ENCODE measurements at places on chromosomes 3 and 15.

DNA sequence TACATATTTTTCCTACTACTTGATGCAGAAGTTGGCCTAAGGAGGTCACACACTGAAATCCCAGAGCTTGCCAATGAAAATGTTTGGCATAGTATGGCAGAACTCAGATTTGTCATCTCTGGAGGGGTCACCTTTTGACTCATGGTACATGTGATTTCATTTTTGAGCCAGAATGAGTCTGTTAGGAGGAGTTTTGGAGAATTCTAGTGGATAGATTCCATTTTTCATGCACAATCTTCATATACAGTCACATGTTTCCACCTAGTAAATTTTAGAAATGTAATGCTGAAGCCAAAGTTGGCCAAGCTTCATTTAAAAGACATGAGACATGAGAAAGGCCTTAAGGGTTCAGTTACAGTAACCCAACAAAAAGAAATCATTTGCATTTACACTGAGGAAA is 97.8 kb upstream of the IGSF10 start:
- no peak for DNase-seq

DNA sequence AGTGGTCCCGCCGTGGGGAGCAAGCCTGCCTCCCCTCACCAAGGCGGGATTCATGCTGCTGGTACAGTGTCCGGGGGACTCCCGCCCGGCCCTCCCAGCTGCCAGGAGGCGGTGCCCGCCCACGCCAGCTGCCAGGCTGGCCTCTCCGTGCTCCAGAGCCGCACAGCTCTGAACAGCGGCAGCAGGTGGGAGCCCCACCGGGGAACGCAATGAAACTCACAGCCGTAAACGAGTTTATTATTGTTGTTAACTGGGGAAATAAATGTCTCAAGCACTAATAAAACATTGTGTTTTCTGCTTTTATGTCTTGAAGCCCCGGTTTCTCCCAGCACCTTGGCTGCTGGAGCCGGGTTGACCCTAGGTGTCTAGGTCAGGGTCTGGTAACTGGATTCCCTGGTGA is 317.7 kb upstream of the TLE3 start:
- no peak for DNase-seq

DNA sequence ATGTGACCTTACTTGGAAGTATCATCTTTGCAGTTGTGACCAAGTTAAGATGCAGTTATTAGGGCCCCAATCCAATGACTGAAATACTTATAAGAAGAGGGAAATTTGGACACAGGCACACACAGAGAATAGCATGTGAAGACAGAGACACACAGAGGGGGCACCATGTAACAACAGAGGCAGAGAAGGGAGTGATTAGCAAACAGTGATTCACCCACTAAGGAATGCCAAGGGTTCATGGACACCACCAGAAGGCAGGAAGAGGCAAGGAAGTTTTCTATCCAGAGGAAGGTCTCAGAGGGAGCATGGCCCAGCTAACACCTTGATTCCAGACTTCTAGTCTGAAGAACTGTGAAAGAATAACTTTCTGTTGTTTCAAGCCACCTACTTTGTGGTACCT is 25.0 kb downstream of the SIDT1 start:
- no peak for DNase-seq

GRCh38 chr3:36312351-36312750 is 68.0 kb upstream of the STAC start:
- no peak for DNase-seq

GRCh38 chr15:28107111-28107903 is 8.2 kb upstream of the OCA2 start:
- DNase-seq: peak; percentile 45

DNA sequence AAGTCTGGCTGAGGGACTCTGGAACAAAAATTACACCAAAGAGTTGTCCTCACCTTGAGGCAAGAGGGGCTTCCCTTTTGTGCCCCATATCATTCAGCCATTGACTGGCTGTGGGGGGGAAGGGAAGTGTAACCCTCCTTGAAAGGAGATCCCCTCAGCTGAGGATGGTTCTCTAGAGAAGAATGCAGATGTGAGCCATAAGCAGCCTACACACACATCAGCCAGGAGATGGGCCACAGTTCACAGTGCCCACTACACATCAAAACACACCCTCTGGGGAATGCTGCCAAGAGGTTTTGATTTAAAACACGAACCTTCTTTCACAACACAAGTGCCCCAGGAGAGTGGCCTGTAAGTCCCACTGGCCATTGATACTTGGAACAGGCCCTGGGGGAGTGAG is 231.2 kb upstream of the CTDSPL start:
- DNase-seq: no peak

GRCh38 chr15:40770147-40770721 is 454 bp downstream of the C15orf62 start:
- no peak for DNase-seq

DNA sequence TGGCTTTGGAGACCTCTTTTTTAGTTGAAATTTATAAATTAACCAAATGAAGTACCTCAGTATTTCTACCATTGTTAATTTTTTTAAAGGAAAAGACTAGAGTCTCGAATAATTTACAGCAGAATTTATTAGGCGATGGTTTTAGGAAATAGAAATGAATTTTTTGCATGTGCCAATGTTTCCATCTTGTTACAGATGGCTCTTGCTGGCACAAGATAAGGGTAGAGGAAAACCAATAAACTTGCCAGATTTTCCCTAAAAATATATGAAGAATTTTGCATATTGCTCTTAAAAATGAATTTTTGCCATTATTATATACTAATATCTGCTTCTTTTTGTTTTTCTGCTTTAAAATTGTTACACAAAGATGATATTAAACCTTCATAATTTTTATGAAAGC is 380.7 kb downstream of the NLGN1 start:
- DNase-seq: peak; percentile 94

DNA sequence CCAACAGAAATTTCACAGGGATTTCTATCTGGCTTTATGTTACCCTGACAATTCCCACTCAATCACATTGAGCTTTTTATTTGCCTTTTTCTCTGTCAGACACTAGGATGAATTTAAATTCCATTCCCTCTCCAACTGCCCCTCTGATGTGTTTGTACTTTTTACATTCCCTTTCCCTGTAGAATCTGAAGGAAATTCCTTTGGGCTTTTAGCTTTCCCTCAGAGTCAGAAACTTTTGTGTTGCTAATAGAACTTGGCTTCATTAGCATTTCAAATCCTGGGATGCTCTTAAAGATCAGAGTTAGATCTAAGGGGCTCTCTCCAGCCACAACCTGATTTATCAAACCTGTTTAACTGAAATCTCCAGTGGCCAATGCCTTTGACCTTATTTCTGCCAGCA is 7.9 kb upstream of the RARB start:
- no peak for DNase-seq

- DNase-seq: no peak
Observed at GRCh38 chr15:39327005-39327730, 253.7 kb upstream of the THBS1 start.

DNA sequence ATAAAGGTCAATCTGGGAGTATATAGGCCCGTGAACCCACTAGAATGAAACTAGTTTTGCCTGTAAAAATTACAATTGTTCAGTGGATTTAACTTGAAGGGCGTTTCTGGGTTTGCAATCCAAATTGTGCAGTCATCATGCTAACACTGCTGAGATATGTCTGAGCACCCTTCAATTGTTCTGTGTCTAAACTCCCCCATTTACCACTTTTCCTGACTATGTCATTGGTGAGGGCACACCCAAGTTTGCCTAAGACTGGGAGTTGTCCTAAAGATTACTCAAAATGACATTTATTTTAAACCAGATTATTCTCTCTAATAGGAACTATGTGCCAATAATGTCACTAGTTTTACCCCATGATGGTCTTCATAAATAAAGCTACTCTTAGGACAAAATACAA is 54.6 kb downstream of the EMC4 start:
- no peak for DNase-seq

GRCh38 chr3:179949412-179949811 is 87.3 kb downstream of the PEX5L start:
- DNase-seq: no peak

DNA sequence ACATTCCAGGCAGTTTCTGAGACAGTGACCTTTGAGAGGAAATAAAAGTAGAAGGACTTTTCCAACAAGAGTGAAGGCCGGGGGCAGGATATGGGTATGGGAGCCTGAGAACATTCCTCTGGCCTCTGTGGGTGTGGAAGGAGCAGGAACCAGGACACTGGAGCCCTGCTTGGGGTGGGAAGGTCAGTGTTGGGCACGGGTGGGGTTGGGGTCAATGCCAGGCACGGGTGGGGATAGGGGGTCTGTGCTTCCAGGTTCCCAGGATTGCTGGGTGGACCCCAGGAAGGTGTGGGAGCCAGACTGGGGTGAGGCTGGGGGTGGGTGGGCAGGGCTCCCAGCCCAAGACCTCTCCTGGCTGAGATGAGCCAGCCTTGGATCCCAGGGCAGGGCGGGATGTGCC is 163.5 kb downstream of the NSMCE3 start:
- DNase-seq: no peak

- no peak for DNase-seq
Observed at GRCh38 chr3:23341147-23341838, 138.2 kb downstream of the UBE2E2 start.

- peak; percentile 13 for DNase-seq
Observed at GRCh38 chr15:39887832-39888231, 32.2 kb downstream of the GPR176 start.

- DNase-seq: no peak
Observed at GRCh38 chr3:158773845-158774830, 27.7 kb upstream of the MFSD1 start.

DNA sequence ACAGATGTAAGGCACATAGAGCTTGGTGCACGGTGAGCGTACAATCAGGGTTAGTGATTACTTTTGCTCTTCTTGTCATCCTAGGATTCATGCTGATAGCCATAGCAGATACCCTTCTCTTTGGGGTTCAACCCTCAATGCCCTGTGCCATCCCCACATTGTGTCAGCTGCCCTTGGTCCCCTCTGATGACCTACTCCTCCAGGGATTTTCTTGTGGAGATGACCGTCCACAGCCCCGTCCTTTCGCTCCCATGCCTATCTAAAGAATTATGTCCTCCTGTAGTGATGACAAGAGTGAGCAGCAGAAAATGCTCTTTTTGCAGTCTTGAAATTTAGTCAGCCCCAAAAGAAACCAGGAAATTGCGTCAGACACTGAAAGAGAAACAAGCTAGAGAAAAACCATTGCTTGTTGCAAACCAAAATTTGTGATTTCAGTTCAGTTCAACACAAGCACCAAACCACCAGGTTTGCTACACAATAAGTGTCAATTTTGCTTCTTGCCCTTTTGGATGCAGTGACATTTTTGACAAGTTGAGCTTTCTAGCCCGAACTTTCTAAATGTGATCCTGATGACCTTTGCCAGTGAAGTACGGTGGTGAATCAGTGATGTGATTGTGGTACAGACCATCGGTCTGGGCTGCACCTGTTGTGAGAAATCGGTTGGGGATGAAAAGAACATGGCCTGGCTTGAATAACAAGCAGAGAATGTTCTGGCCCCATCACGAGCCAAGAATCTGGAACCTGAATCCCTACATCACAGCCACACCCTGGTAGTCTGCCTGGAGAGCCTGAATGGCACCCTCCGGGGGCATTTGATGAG is 41.3 kb downstream of the CMTM7 start:
- no peak for DNase-seq

DNA sequence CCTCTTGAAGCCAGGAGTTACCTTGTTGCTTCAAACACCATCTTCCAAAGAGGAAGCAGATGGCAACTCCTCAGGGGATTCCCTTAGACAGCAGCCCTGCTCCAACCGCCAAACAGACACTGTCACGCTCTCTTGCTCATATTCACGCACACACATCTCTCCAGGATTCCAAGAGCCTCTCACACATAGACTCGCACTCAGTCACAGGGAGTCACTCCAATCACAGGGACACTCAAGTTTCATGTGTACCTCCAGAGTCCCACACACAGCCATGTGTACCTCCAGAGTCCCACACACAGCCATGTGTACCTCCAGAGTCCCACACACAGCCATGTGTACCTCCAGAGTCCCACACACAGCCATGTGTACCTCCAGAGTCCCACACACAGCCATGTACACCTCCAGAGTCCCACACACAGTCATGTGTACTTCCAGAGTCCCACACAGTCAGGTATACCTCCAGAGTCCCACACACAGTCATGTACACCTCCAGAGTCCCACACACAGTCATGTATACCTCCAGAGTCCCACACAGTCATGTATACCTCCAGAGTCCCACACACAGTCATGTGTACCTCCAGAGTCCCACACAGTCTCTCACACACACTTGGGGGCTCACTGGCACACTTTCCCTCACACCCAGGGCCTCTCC is 6.1 kb downstream of the VWA5B2 start:
- peak; percentile 10 for DNase-seq

- DNase-seq: peak; percentile 63
Observed at GRCh38 chr3:185677146-185677829, 91.2 kb downstream of the SENP2 start.

DNA sequence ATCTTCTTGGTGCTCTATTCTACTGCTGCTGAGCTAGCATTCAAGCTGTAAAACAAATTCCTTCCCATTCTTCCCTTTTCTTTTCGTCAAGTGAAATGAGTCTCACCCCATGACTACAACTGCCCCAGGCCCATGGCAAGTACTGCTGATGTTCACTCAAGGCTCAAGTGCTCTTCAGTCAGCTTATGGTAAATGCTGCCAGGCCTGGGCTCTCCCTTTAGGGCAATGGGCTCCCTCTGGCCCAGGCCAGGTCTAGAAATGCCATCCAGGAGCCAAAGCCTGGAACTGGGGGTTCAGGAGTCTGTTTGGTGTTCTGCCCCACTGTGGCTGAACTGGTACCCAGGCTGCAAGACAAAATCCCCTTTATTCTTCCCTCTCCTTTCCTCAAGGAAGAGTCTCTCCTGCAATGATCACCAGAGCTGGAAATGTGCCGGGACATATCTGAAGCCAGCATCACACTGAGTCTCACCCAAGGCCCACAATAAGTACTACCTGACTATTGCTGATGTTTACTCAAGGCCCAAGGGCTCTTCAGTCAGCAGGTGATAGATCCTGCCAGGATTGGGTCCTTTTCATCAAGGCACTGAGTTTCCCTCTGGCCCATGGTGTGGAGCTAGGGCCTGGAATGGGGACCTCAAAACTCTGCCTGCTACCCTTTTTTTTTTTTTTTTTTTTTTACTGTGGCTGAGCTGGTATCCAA is 205.0 kb upstream of the STAC start:
- DNase-seq: no peak

DNA sequence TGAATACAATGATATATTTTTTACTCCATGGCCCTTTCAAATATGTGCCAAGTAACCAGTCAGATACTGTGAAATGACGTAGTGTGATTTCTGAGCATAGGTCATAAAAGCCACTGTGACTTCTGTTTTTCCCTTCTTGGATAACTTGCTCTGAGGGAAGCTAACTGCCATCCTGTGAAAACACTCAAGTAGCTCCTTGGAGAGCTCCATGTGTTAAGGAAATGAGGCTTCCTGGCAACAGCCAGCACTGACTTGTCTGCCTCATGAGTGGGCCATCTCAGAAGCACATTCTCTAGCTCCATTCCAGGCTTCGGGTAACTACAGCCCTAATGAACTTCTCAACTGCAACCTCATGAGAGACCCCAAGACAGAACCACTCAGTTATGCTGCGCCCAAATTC is 9.5 kb upstream of the CCDC80 start:
- DNase-seq: peak; percentile 32

Data from brain (organoid and tissue), 16 donors.